ENCODE measurements at places on chromosomes 4 and X.
A peak's percentile ranks its signal among the peaks of the same experiment; 100 is the strongest.

- no peak for DNase-seq
These were observed 1.5 kb downstream of the CFAP97 start for GRCh38 chr4:185201977-185202962.

- no peak for DNase-seq
These were observed 30.6 kb upstream of the PLAC1 start for GRCh38 chrX:134688839-134689238.

DNA sequence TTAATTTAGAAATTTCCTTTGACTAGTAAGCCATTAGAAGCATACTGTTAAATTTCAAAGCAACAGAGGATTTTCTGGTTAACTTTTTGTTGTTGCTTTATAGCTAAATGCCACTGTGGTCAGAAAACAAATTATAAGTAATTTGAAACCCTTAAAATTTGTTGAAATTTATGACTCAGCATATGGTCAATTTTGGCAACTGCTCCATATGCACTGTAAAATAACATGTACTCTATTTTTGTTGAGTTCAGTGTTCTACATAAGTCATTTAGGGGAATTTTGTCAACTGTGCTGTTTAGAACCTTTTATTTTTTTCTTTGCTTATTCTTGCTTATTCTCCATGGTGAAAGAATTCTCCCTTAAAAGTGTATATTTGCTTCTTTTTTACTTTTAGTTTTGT, 28.6 kb downstream of the SCLT1 start:
- no peak for DNase-seq

DNA sequence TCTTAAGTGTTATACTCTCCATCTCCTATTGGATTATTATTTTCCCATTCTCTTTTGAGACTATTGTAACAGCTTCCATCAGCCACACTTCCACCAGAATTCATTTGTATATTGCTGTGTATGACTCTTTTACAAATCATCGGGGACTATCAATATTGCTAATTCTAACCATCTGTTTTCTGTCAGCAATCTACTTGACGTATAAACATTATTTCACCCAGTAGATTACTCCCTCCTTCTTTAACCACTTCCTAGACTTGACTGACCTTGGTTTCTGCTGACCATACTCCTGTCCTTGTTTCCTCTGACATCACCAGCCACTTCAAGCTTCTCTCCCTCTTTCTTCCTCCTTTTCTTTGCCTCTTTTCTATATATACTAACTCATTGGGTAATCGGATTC, 402.9 kb downstream of the PCDH18 start:
- no peak for DNase-seq

DNA sequence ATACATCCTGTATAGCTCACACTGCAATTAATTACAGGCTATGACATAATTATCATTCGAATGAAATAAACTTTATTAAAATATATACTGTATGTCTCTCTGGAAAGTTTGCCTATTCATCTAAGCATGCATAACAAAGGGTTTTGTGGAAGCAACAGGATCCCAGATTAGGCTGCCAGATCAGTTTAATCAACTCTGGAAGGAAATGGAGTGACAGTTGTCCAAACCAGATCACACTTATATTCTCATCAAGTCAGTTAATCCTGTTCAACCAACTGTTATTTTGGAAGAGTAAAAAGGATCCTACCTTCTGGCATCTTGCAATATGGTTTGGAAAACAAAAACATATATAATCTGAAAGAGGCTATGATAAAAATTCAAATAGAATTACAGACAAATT, 312.2 kb downstream of the FAT4 start:
- no peak for DNase-seq

GRCh38 chrX:110985470-110985869, 110.5 kb upstream of the PAK3 start:
- no peak for DNase-seq

DNA sequence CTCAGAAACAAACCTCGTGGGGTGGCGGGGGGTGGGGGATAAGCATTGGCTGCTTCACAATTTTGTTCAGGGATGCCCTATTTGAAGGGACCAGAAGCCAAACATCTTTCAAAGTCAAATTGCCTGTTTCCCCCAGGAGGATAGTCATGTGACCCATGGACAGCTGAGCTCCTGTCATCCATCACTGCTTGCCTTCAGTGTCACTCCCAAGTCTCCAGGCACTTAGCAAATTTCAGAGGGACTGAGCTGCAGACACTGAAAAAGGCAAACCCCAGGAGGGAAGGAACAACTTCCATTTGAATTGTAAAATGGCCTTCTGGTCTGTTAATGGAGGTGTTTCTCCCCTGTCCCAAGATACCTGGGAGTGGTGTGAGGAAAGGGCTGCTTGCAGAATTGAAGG, 73.4 kb downstream of the FRMPD3 start:
- DNase-seq = no peak

DNA sequence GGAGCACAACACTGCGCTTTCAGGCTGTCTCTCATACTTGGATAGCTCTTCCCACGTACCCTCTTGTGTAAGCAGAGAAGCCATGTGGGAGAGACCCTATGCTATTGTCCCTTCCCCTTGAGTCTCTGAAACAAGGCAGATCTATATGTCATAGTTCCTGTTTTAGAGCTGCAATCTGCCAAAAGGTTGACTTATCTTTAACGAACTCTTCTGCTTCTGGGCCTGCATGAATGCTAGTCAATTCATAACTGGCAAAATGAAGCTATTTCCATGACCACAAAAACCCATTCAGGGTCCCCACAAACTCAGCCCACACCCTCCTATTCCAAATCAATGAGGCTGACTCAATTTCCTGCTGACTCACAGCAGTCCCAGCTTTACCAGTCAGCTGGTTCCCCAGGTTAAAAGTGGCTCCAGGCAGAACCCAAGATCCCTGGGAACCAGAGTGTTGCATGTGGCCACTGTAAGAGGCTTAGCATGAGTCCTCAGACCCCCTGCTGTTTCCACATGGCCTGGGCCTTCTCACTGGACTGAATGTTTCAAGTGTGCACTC, 25.3 kb upstream of the SOD3 start:
- DNase-seq = no peak

DNA sequence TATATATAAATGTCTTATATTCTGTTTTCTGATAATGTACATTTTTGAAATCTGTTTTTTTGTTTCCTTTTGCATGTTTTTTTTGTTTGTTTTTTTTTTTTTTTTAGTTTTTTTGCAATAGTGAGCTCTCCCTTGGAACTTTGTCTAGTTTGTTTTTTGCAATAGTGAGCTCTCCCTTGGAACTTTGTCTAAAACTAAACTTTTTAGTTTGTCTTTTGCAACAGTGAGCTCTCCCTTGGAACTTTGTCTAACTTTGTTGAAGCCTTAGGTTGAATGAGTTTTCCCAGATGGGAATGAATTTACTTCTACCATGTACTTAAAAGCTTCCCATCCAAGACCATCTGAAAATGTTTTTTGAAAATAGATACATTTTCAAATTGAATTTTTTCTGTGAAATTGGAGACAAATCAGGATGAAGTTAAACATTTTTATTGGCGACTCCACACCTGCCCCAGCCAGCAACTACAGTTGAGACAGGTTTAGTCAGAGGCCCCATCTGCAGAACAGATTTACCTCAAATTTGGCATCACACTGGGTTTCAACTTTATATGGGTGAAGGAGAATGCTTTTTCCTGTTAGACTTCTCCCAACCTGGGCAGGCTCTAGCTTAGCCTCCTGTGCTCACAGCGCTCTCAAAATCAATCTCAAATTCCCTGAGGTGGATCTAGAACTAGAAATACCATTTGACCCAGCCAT, 16.0 kb downstream of the SLC9B2 start:
- no peak for DNase-seq

DNA sequence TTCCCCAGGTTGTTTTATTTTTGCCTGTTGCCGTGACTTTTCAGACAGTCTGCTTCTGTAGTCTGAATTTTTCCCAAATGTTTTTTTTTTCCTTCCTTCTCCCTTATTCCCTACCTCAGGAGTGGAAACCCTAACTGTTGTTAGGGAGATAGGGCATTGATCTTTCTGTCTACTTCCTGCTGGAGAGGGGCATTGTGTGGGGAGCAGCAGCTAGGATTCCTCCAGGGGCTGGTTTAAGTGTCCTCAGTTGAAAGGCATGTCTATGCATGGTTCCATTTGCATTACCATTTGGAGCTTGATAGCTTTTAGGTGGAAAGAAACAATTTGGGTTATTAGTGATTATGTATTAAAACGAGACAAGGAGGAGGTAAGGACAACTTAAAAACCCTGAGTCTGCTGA, 383.9 kb downstream of the DCAF12L2 start:
- no peak for DNase-seq

GRCh38 chrX:48958635-48959094, 1.3 kb upstream of the OTUD5 start:
- DNase-seq = peak; percentile 82

- no peak for DNase-seq
These were observed 9.7 kb downstream of the BCORL1 start for GRCh38 chrX:129992181-129992580.

GRCh38 chr4:7944599-7945220, 5.0 kb upstream of the AFAP1 start:
- DNase-seq = no peak

GRCh38 chrX:48938721-48939425, 18.5 kb downstream of the OTUD5 start:
- no peak for DNase-seq

DNA sequence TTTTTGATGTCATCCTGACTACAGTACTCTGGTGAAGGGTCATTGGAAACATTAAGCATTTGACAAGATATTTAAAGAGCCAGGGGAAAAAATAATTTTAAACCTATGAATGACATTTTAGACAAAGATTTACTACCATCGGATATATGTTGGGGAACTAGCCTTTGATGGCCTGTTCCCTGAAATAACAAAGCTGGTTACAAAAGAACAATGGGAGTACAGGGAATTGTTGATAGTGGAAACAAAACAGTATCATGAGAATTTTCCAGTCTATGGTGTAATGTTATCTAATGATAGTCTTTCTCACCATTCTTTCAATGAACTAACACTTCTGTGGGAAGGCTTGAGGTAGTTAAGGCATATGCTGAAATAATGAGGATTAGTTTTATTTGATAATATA, 125.9 kb upstream of the KLHL4 start:
- no peak for DNase-seq

DNA sequence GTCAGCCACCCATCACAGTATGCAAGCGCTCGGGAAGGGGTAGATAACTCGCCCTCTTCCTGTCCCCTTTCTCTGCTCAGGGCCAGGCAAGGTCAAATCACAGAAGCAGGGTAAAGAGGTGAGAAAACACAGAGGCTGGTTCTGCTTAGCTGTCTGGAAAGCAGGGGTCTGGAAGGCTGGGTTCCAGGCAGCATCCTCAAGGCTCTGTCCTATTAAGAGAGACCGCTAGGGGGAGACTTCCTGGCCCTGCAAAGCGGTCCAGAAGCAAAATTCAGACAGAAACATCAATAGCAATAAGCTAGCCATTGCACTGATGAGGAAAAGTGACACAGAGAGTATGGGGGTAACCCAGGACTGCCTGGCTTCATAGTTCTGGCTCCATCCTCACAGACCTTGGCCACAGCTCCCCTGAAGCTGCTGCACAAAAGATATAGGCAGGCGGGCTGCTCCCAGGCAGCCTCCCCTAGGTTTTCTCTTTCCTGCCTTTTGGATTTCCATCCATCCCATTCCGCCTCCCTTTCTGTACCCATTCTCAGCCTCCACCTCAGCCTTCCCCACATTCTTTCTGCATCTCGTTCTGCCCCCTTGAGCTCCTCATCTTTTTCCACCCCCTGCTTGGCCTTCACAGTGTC, 308.5 kb downstream of the EVC2 start:
- DNase-seq = no peak
